ENCODE measurements at places on chromosomes 7 and 10.
A peak's percentile ranks its signal among the peaks of the same experiment; 100 is the strongest.

DNA sequence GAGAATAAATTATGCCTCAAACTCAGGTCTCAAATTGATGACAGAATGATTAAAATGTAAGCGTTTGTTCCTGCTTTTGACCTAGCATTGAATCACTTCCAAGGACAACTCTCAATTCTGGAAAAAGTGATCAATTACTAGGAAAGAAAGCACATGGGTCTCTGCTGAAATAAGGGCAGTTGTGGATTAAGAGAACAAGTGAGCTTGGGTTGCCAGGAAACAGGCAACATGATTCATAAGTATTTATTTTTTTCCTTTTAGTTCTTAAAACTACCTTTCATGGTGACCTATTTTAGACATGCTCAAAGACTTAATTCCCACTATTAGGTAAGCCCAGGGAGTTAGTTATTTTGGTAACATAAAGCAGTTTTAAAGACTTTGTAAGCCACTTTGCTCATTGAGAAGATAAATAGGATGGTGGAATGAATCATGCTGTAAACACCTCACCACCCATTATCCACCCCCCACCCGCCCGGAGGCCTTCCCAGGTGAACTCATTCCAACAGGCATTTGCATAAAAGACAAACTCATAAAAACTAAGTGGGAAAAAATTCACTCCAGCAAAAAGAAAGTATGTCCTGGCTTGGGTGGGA is 728.3 kb downstream of the SORCS1 start:
- no peak for DNase-seq

GRCh38 chr10:9102026-9102425 is 1047.5 kb downstream of the GATA3 start:
- peak; percentile 50 for DNase-seq

DNA sequence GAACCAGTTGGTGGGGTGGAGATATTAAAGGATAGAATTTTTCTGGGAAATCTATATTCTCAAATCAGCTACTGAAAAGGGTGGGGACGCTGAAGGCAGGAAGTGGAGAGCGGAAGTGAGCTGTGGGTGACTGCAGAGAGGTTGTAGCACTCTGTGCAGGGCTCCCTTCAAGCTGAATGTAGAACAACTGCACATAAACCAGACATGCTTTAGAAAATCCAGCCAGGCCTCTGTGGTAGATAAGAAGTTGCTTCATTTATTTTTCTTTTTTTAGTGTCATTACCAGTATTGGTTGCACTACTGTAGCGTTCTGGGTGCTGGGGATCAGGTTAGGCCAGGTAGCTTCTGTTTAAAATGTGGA is 127.8 kb downstream of the CELF2 start:
- no peak for DNase-seq

- no peak for DNase-seq
These were observed 130.3 kb downstream of the PKD1L1 start for GRCh38 chr7:47817917-47818316.

DNA sequence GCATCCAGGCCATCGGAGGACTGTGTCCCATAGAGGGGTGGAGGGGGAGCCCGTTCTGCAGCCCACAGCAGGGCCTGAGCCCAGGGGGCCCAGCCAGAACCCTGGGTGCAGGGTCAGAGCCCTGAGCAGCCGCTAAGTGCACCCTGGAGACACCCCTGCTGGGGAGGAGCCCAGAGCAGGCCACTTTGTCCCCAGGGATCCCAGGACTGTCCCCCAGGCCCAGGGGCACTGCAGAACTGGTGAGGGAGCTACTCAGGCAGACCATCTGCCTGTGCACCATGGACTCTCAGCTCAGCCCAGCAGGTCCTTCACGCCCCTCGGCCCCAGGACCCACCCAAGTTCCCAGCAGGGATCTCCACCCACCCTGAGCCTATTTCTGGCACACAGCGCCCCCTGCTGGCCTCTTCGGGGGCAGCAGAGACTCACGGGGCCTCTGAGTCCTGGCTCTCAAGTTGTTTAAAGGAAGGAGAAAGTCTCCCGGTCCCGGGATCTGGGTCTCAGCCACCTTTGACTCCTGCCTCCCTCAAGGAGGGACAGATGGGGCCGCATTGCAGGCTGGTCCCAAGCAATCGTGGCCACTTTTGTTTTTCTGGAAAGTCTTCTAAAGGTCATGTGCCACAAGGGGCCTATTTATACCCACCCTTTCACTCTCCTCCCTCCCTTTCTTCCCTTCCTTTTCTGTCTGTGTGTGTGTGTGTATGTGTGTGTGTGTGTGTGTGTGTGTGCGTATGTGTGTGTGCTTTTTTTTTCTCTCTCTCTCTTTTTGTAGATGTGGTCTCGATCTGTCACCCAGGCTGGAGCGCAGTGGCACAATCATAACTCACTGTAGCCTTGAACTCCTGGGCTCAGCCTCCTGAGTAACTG is 90.3 kb downstream of the MYL10 start:
- peak; percentile 44 for DNase-seq

- DNase-seq: peak; percentile 82
These were observed 1.9 kb downstream of the DHX32 start for GRCh38 chr10:125878957-125879835.

DNA sequence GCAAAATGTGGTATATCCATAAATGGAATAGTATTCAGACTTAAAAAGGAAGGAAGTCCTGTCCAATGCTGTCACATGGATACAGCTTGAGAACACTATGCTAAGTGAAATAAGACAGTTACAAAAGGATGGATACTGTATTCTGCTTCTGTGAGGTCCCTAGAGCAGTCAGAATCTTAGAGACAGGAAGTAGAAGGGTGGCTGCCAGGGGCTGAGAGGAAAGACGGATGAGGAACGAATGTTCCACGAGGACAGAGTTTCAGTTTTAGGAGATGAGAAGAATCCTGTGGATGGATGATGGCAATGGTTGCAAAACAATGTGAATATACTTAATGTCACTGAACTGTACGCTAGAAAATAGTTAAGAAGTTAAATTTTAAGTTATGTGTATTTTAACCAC is 3.8 kb downstream of the PRKCQ start:
- DNase-seq: no peak

GRCh38 chr10:126407831-126408230 is 19.6 kb upstream of the ADAM12 start:
- DNase-seq: no peak

DNA sequence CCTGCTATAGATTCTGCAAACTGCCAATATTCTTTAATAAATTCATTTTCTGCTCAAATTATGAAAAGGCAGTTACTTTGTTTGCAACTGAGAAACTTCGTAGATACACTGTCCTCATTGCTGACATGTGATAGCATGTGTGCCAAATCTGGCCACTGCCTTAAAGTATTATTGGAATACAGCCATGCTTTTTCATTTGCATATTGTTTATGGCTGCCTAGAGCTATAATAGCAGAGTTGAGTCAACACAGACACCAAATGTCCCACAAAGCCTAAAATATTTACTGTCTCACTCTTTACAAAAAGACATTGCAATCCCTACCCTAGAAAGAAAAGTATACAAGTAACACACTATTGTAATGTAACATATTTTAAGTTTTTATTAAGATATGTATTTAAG is 647.4 kb downstream of the XPNPEP1 start:
- DNase-seq: no peak

GRCh38 chr10:108556186-108556585 is 1367.1 kb downstream of the XPNPEP1 start:
- no peak for DNase-seq

- DNase-seq: no peak
These were observed 54.7 kb upstream of the FIGNL1 start for GRCh38 chr7:50504646-50505546.

DNA sequence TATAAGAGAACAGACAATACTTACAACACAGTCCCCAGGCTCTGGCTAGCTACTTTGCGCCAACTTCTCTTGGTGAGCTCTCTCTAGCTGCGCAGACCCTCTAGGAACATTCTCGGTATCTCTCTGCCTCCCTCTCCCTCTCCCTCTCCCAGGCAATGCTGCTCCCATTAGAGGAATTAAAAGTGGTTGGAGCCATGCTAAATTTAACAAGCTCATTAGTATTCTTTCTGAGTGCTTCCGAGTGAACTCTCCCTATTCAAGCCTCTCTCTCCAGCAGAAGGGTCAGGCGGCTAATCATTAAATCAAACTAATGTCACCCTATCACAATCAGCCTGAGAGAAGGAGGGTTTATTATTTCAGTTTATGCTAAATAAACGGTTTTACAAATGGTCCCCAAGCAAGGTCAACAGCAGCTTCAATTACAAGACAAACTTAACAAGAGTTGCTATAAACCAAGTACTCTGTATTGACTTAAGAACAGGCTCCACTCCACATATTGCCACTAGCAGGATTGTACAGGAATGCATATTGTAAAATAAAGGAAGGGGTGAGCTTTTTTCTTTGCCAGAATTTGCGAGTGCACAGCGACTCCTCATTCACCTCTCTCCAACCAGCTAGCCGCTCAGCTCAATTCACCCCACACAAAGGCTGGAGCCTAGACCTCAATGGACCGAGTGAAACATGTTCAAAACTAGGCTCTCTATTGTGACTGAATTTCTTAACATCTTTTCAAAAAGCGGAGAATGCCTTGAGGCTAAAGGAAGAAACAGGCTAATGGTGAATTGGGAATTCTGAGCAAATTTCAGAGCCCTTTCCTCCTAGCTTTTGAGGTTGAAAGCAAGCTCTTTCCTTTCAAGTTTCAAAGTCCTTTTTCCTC is 84.4 kb downstream of the GLI3 start:
- DNase-seq: no peak

DNA sequence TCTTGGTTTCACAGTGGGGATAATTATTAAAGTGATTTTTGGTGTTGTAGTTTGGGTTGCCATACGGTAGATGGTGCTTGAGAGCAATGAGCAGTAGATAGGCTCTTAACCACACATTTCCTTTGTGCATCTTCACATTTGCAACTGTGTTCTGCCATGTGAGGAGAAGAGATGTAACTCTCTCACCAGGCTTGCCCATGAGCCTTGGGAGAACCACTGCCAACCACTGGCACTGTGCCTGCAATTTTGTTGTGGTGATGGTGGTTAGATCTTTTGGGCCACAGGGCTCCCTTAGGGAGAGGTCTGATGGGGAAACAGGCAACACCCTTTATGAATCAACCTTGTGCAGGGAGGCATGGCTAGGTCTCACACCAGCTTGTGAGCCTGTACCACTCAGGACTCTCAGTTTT is 204.3 kb downstream of the CCDC7 start:
- DNase-seq: no peak

DNA sequence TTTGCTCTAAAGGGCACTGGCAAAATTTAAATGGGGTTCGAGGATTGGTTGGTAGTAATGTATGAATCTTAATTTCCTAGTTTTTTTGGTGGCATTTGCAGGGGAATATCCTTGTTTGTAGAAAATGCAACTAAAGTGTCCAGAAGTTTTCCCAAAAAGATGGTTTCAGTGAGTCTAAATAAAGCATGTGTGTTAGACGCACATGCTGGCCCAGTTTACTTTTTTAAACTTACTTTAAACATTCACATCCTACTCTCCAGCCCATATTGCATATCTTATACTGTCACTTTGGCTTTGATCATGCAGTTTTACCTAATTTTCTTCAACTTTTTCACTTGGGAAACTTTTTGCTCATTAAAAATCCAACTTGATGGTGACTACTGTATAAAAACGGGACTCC is 744.0 kb upstream of the CELF2 start:
- no peak for DNase-seq

GRCh38 chr7:34928052-34928451 is 109.2 kb downstream of the DPY19L1 start:
- peak; percentile 8 for DNase-seq

DNA sequence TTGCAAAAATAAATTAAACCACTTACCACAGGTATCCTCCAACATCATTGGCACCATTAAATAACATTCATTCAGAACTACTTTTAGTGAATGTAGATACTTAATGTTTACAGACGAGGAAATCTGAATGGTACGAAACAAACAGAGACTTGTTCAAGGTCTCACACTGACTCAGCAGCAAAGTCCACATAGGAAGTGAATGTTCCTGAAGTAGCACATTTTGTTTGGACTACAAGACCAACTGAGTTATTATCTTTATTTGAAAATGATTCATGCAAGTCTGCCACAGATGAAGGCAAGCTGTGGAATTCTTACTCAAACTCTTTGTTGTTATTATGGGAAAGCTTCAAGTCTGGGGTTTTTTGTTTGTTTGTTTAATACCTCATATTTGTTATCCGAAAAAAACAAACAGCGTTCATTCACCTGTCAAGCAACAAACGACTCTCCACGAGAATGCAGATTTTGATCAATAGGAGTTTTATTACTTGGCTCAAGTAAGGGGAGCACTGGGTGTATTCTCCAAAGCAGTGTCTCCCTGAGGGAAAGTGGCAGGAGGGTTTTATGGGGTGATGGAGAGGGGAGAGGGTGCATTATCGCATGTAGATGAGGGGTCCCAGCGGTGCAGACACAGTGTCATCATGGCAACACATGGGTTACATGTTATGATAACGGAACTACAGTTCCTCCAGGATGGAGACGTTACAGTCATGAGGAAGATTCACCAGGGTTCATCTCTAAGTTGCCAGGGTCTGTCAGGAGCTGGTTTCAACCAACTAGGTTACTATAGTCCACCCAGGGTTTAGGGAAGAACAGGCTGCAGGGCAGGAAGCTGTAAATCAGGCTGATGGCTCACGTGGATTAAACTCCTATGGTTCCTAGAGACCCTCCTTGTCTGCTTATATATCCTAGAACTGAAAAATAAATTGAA is 147.7 kb upstream of the AKR1E2 start:
- no peak for DNase-seq

DNA sequence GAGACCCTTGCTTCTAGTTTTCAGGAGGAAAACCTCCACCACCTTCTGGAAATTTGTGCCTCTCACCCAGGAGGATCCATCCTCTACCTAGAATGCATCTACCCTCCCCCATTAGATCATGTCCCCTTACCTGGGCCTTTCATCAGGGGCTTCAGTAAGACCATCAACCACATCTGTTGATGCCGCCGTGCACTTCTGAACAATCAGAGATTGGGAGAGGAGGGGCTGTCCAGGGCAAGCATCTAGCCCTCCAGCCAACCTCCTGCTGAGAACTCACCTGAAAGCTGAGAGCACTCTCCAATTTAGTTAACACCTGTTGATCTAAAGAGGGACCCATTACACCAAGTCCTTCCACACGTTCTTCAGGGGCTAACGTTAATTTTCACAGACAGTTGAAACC is 57.6 kb upstream of the PIK3CG start:
- DNase-seq: no peak

- DNase-seq: no peak
These were observed 35.5 kb upstream of the WAPL start for GRCh38 chr10:86556933-86557649.

DNA sequence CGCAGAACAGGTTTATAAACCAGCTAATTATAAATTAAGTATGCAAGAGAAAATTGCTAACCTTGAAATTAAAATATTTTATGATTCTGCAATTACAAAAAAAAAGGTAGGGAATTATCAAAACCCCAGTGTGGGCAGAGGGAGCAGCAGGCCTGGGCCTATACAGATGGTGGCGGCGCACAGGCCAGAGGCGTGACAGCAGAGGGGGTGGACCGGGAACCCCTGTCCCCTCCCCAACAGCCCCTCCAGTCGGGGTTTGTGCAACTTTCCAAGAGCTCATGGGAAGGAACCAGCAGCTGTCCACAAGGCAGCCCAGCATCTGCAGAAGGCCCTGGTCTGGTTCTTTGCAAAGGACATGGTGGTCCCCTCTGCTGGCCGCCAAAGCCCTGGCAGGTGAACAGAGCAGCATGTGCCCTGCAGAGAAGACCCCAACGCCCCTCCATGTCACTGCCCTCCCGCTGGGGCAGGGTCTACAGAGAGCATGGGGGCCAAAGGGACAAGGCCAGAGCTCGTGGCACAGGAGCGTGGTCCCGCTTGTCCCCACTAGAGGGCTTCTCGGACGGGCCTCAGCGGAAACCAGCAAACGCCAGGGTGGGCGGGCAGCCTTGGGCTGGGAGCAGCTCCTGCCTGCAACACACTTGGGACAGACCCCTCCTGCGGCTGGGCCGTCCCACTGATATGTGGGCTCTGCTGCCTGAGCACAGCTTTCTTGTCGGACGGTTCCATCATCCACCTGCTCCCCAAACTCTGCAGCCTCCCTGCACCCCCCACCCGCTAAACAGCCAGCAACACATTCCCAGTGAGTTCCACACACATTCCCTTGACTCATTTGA is 75.1 kb downstream of the EBF3 start:
- DNase-seq: peak; percentile 49

Data from RKO (cell line).